Suprapubic skin (tissue), 4 donors: ENCODE measurements at places on chromosomes 7 and 10.

GRCh38 chr10:75398200-75398691, 3.3 kb downstream of the ZNF503 start:
- DNase-seq, result no peak

DNA sequence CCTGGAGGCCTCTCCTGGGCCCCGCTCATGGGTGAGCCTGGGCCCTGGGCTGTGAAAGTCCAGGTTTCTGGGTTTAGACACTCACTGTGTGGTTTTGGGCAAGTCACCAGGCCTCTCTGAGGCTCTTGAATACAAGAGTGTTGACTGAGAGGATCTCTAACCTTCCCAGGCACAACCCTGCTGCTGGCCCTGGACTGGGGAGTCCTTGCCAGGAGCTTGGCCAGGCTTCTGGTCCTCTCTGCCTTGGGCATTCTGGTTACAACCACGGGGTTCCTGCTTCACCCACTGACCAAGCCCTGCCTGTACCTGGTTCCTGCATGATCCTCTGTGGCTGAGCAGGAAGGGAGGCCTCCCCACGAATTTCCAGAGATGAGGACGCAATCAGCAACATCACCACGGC, 63.6 kb upstream of the COL13A1 start:
- no peak for DNase-seq

DNA sequence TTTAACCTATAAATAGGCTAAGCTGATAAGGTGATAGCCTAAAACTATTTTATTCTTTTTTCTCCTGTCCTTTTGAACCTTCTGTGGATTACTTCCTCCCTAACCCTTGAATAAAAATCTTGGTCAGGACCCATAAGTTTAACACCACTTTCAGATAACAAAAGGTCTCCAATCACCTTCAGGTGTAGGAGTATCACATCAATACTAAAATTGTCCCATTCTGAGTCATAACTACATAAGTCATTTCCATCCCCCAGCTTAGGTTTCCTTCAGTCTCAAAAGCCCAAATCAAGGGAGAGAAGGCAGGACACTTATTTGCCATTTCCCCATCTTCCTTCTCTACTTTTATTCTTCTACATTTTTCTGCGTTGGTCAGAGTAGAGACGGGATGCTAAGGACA, 56.9 kb upstream of the WNT16 start:
- no peak for DNase-seq

DNA sequence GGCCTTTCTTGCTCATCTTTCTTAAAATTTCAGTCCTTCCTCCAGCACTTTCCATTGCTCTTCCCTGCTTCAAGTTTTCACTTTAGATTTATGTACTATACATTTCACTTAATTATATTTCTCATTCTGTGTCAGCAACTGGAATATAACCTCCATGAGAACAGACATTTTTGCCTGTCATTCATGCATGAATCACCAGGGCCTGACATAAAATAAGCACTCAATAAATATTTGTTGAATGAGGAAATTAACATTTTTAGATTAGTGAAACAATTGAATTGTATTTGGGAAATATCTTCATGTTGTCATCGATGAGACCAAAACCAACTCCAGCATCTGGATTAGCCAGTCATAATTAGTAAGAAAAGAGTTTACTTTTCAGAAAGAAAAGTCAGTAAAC, 6.1 kb downstream of the SAMD9L start:
- DNase-seq, result no peak

DNA sequence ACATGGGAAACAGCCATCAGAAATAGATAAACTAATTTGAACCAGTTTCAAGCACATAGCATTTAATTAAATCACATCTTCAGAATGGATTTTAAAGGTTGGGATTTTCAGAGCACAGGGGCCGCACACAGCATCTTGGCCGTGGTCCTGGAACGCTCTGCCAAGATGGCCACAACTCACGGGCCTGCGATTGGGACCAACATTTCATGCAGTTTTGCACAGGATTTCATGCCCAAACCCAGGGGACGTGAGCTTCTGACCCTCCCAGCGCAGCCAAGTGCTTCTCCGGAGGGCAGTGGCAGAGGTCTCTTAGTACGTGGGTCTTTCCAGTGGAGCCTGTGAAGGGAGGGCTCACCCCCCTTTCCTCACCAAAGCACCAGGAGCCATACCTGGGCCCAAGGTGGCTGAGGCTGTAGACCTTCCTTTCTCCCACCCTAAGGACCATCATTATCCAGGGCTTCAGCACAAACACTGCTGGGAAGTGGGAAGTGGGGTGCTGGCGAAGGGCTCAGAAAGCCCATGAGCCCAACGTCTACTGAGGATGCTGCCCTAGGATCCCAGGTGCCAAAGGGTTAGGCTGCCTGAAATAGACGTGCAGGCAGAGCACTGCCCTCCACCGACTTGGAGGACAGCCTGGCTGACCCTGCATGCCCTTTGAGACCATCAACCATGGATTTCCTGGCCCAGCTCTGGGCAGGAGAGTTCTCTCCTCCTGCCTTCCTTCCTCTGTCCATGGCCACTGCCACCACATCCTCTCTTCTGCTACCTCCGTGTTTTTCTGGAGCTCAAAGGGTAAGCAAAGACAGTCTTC, 611.2 kb upstream of the MGMT start:
- DNase-seq, result no peak

DNA sequence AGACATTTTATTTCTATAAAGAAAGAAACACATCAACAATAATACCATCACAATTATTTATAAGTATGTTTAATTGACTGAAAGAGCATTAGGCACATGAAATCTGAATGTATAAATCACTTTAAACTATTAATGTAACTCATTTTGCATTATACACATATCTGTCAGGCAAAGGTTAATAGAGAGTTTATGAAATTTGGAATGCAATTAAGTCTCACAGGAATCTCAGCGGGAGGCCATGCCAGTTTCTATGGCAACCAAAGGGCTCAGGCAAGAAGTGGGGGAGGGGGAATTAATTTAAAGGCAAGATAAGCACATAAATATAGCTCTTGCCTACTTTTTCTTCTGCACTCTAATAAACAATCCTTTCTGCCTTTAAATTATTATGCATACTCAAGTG, 152.6 kb downstream of the SLC16A9 start:
- DNase-seq, result no peak

- no peak for DNase-seq
These were observed 449.4 kb downstream of the TNS3 start for GRCh38 chr7:47132471-47132870.

DNA sequence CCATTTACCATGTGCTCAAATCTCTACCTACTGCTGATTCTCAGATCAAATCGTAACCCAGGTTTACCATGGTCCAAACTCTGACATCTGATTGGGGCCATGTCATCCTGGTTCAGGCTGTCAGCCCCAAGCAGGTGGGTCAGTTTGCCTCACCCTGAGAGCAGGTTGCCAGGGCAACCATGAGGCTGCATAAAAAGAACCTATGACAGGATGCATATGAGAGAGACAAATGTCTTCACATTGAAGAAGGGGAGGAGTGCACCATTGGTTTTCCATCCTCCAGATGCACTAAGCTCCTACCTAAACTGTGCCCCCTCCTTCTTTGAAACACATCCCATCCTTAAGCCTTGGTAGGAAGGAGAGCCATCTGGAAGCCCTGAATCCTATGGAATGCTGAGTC, 10.2 kb downstream of the PRSS1 start:
- no peak for DNase-seq

- no peak for DNase-seq
These were observed 91.8 kb downstream of the TRRAP start for GRCh38 chr7:98970016-98970615.

DNA sequence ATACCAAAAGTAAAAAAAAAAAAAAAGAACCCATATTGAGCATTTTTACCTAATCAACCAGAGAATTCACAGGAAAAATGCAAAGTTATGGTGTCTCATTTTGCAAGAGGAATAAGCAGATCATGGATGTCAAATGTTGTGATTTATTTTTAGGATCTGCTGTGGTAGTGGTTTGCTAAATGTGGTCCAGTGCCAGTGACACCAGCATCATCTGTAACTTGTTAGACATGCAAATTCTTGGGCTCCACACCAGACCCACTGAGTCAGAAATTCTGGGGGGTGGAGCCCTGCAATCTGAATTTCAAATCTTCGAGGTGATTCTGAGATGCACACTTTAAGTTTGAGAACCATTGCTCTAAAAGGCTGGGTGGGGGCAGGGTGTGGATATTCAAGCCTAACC, 30.1 kb upstream of the ZEB1 start:
- DNase-seq, result no peak

DNA sequence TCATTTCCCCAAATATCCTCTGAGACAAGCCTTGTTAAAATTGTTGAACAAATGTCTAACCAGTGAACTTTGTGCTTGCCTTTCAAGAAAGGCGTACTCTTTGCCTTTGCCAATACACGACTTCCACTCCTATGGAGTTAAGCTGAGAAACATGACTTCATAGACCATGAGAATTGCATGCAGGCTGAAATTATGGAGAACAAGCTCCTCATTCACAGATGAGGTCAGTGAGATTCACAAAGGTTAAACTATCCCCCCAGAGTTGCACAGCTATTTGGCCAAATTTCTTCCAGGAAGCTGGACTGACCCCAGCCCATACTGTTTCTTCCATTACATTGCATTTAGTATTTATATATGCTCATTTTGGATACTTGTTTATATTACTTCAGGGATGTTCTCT, 221.4 kb upstream of the SEMA3C start:
- DNase-seq, result no peak

GRCh38 chr10:125639846-125640245, 43.1 kb downstream of the TEX36 start:
- no peak for DNase-seq

- DNase-seq, result no peak
These were observed 30.7 kb upstream of the EPC1 start for GRCh38 chr10:32377458-32378259.

- DNase-seq, result no peak
These were observed 918 bp downstream of the NET1 start for GRCh38 chr10:5413012-5413938.

DNA sequence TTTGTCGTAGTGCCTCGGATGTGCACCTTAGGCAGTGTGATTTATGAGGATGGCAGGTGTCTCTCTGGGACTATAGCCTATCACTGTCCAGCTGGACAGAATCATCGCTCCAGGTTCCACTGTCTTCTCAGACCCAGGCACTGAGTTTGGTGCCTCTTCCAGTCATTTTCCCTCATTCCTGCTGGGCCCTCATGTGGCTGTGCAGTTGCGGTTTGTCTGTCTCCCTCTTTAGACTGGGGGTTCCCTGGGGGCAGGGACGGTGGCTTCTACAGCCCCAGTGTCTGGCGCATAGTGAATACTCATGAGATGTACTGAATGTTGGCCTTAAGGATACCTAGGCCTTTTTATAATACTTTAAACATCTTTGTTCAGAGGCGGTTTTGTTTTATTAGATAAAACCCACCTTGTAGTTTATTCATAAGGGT, 28.9 kb downstream of the CCM2 start:
- no peak for DNase-seq

GRCh38 chr10:102919992-102920739, 2.1 kb downstream of the CNNM2 start:
- no peak for DNase-seq

- DNase-seq, result no peak
These were observed 99.6 kb downstream of the SVIL start for GRCh38 chr10:29535012-29535777.

- no peak for DNase-seq
These were observed 85.4 kb upstream of the TRIL start for GRCh38 chr7:29043576-29043975.

DNA sequence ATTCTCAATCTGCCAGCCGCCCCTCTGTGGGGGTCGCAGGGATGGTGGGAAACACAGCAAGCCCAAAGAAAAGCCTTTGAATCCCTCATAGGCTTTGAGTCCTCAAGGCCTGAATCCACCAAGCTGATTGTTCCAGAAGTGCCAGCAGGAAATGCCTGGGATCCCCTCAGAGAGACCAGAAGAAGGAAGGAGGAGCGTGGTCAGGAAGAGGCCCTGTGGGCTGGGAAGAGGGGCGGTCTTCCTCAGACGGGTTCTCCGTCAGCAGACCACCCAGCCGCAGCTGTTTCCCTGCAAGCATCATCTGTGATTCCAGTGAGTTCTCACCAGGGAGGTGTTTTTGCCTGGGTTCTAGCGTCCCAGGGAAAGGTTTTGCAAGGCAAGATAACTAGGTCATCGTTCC, 190.0 kb upstream of the KLF6 start:
- no peak for DNase-seq

- DNase-seq, result peak; percentile 82
These were observed 38.5 kb downstream of the MTURN start for GRCh38 chr7:30173058-30173897.

- no peak for DNase-seq
These were observed 72.8 kb upstream of the GLCCI1 start for GRCh38 chr7:7895754-7896153.

DNA sequence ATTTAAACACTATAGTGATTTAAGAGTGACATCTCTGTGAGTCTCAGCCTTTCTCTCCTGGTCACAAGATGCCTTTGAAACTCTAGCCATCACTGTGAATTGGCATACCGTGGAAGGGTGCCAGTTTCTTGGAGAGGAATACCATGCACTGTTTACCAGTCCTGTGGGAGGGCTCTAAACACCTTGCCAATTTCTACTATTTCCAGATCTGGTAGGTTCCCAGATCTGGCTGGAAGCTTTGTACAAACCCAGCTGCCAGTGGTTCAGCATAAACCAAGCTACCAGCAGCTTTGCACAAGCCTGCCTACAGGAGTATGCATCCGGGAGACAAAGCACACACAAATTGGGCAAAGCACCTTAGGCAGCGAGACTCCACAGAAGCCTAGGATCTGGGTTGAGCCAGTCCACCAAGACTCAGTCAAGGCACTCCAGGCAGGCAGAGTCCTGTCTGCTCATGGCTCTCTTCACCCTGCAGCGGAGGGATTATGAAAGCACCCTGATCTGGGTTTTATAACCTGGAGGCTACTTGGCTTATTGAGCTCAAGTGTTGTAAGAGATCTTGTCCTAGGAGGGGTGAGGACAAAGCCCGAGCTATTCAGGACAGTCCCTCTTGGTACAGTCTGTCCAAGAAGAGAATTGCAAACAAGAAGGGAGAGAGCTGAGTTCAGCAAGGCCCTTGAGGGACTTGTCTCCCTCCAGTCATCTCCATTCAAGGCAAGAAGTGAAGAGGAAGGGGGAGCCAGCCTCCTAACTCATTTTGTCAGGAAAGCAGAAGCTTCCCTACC, 23.6 kb downstream of the MCM10 start:
- DNase-seq, result no peak
